IPS DF 6.9 (cell line): ENCODE measurements at places on chromosomes 11 and 22.

- DNase-seq, result no peak
These were observed 29.8 kb upstream of the NFAM1 start for GRCh38 chr22:42462016-42462415.

DNA sequence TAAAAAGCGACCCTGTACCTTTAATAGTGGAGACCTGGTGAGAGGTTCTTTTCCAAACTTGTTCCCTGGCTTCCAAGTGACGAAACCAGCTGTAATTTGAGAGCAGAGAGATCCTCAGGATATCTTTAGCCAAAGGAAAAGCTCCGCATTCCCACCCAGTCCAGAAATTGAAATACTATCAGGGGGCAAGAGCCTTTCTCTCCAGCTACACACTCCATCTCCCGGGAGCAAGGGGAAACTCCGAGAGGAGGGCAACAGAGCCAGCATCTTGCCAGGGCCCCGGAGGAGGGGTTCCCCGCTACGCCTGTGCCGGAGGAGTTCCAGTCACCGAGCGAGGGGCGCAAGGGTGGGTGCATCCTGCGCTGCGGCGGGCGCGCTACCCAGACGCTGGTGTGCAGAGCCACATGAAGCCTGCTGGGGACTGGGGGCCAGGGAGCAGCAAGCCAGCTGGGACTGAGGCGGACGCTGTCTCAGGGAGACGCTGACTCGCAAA, at the start of gene FIBIN:
Gene FIBIN (plus strand): TSS at position 148 of the 493 bp plus-strand sequence. CDS start 415 bp downstream, outside the sequence.
- DNase-seq, result no peak

GRCh38 chr22:37267661-37268413, 14.5 kb upstream of the CYTH4 start:
- no peak for DNase-seq

DNA sequence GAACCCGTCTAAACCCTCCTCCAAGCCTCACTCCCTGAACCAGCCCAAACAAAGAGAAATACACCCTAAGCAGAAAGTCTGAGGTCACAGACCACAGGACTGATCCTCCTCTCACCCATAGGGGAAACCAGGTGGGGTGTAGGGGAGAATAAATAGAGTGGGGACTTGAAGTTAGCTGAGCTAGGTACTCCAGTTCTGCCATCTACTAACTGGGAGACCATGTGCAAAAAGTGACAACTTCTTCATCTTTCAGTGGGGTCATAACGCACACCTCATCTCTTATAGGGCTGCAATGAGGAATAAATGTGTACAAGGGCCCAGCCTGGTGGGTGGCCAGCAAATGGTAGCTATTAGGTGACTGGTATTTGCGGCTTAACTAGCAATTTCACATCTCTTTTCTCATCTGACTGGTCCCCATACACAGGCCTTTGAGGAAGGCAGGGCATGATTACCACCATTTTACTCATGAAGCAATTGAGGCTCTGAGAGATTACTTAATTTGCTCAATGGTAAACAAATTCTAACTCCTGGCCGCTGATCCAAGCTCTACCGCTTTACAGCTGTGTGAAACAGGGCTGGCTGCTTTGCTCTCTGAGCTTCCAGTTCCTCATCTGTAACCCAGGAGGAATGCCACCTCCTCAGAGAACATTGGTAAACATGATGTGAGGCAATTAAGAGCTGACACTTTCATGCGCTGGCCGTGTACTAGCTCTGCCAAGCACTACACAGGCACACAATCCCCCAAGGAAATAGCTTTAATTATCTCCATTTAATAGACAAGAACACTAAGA, 16.6 kb downstream of the TBC1D10A start:
- no peak for DNase-seq

DNA sequence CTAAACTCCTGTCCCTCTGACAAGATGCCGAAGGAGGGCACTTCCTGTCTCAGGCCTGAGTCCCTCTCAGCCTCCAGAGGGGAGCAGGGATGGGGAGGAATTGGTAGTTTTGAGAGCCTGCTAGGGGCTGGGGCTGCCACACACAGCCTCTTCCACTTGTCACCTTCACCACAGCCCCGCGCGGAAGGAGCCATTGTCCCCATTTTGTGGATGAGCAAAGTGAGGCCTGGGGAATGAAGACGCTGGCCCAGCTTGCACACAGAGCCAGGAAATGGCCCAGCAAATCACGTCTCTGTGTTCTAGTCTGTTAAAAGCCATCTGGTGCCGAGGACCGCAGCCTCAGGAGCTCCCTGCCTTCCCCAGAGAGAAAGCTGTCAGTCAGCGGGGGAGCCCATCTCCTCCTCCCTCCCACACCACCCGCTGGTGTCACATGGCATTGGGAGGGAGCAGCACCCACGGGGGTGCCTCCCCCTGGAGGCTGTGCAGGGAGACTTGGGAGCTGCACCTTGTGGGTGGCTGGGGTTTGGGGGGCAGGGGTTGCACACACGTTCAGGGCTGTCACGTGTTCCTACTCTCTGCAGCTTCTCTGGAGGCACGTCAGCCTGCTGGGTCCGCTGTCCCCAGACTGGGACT, 34.6 kb downstream of the RASD2 start:
- no peak for DNase-seq
